ENCODE measurements at places on chromosomes 3 and 15.

- peaks cover 17% of the 10 kb centered on the region for H3K4me1 ChIP-seq
- H3K4me3 ChIP-seq, result no peak overlapping the region
- no peaks in the 10 kb centered on the region for H3K36me3 ChIP-seq
- H3K27ac ChIP-seq, result no peak overlapping the region
- H3K27me3 ChIP-seq, result no peaks in the 10 kb centered on the region
- DNase-seq, result no peak
Observed at GRCh38 chr3:122967356-122967755, 60.2 kb downstream of the SEMA5B start.

DNA sequence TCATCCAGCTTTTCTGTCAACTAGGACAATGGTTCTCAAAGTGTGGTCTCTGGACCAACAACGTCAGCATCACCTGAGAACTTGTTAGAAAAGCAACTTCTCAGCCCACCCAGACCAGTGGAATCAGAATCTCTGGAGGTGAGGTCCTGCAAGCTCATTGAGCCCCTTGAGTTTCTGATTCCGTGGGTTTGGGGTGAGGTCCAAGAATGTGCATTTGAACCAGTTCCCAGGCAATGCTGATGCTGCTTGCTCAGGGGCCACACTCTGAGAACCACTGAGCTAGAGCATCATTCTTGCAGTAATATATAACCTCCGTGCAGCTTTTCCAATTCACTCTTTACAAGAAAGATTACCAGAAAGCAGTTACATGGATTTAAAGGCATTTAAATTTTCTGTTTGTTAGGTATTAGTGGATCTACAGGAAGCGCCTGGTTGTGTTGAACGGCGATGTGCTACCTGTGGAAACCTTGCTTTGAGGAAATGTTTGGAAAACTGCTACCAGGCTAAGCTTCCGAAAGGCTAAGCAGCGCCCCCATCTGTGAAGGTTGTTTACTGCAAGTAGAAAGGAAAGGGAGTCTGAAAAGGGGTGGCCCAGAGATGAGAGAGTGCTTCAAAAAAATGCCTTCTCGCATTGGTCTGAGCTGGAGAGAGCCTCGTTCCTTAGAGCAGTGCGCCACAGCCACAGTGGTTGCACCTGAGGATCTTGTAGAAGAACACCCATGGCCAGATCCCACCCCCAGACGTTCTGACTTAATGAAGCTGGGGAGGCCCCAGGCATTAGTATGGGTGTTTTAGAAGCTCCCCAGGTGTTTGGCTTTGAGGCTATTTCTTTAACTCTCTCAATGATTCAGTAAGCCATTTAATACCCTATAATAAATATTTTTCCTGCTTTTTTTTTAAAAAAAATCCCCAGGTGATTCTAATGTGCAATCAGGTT is 50.0 kb downstream of the RLBP1 start:
- H3K4me1 ChIP-seq, result peaks cover 20% of the 10 kb centered on the region
- H3K4me3 ChIP-seq, result peak overlapping the region; percentile 32
- H3K27ac ChIP-seq, result no peak overlapping the region
- H3K27me3 ChIP-seq, result no peaks in the 10 kb centered on the region
- peaks cover 16% of the 10 kb centered on the region for H3K36me3 ChIP-seq

DNA sequence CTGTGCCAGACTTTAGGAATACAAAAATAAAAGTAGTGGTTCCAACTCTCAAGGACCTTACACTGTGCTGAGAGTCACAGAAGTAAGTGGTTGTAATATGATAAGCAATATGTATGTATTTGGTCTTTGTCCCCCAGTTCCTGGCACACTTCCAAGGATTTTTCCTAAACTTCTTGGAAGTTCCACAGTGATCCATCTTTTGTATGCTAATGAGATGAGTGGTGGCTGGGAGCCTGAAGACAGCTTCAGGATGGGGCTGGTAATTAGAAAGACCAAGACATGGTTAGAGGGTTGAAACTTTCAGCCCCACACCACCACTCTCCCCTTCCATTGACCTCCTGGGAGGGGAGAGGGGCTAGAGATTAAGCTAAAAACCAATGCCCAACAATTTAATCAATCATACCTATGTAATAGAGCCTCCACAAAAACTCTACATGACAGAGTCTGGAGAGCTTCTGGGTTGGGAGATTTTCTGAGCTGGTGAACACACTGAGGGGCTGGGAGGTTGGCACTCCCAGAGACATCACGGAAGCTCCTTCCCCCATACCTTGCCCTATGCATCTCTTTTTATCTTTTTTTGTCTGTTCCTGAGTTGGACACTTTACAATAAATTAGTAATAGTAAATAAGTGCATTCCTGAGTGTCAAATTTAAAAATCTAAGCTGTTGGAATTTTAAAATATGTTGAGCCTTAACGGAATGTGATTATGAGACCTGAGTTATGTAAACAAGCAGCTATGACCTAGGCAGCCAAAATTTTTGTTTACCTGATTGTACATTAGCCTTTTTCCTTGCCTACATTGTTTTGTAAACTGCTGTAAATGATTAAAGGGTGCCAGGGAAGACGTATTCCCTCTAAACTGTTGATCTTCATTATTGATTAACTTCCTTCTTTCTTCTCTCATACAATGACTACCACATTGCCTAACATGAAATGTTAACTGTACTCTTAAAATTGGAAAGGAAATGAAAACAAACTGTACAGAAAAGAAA is 24.3 kb downstream of the CD200R1L start:
- DNase-seq, result no peak
- no peaks in the 10 kb centered on the region for H3K4me1 ChIP-seq
- no peak overlapping the region for H3K27ac ChIP-seq
- H3K4me3 ChIP-seq, result no peak overlapping the region
- no peaks in the 10 kb centered on the region for H3K36me3 ChIP-seq

DNA sequence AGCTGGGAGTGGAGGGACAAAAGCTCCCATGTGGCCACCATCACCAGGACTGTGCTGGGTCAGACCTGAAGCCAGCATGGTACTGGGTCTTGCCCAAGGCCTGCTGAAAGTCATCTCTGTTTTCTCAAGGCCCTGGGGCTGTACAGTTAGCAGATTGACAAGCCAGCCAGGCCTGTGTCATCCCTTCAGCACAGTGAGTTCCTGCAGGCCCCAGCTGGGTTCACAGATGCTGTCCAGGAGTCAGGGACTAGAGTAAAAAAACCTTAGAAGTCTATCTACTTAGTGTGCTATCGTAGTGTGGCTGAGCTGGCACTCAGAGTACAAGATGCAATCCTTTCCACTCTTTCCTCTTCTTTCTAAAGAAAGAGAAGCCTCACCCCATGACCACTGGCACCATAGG is 246.0 kb upstream of the NAALADL2 start:
- no peak overlapping the region for H3K27ac ChIP-seq
- DNase-seq, result no peak
- no peaks in the 10 kb centered on the region for H3K4me1 ChIP-seq
- no peaks in the 10 kb centered on the region for H3K36me3 ChIP-seq
- no peak overlapping the region for H3K4me3 ChIP-seq

DNA sequence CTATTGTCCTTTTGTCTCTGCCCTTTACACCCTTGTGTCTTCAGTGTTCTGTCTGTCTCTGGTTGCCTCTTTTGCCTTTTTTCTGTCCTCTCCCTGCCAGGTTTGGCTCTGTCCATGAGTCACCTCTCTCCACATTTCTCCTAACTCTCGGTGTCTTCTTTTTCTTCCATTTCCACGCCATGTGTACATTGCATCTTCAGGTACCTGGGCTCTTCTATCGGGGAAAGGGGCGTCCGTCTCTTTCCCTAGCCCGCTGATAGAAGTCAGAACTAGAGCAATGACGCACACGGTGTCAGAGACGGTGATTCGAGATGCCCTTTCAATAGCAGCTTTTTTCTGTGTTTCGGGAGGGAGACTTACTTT is 641 bp downstream of the OPA1 start:
- peak overlapping the region; percentile 80 for H3K27ac ChIP-seq
- DNase-seq, result peak; percentile 40
- H3K4me3 ChIP-seq, result peak overlapping the region; percentile 80

DNA sequence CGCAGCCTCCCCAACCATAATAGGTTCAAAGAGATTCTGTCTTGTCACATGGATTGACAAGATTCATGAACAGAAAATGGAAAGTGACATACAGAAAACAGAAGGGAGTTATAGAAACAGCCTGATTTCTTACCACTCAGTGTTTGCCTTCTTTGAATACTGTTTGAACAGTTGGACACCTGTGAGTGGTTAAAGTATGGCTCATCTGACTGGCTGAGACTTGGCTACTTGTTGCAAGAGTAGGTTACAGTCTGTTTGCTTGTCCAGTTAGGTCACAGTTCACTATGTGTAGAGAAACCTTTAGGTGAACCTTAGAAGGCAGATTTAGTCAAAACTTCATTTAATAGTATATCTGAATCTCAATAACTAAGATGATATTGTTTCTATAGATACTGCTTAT is 1003.9 kb upstream of the EPHA6 start:
- H3K4me1 ChIP-seq, result no peaks in the 10 kb centered on the region
- H3K36me3 ChIP-seq, result no peaks in the 10 kb centered on the region
- no peaks in the 10 kb centered on the region for H3K27me3 ChIP-seq
- no peak overlapping the region for H3K27ac ChIP-seq
- no peak for DNase-seq
- H3K4me3 ChIP-seq, result no peak overlapping the region

- no peak for DNase-seq
- H3K4me1 ChIP-seq, result peaks cover 36% of the 10 kb centered on the region
- H3K27ac ChIP-seq, result peak overlapping the region; percentile 58
- H3K36me3 ChIP-seq, result no peaks in the 10 kb centered on the region
- H3K27me3 ChIP-seq, result no peaks in the 10 kb centered on the region
- H3K4me3 ChIP-seq, result no peak overlapping the region
Observed at GRCh38 chr15:41777421-41777973, 3.2 kb downstream of the MAPKBP1 start.

- no peak for DNase-seq
- no peaks in the 10 kb centered on the region for H3K4me1 ChIP-seq
- H3K36me3 ChIP-seq, result no peaks in the 10 kb centered on the region
- H3K27ac ChIP-seq, result no peak overlapping the region
- H3K4me3 ChIP-seq, result no peak overlapping the region
- H3K27me3 ChIP-seq, result no peaks in the 10 kb centered on the region
Observed at GRCh38 chr3:176798680-176799079, 398.6 kb downstream of the TBL1XR1 start.

DNA sequence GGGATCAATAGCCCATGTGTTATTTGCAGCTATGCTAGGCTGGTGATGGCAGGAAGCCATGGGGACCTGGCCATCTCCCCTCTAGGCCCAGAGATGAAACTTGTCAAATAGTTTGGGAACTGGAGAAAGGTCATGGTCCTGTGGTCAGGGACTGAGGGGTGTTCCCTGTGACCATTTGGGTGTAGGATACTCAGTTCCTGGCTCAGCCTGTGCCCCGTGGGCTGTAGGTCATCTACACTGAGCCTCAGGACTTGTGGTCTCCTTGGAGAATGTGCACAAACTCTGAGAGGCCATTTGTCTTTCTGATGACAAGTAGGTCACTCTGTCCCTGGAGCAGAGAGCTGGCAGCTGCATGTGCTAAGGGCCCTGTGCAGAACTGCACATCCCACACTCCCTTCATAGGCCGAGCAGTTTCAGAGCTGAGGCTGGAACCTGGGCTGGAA is 17.5 kb downstream of the GASK1A start:
- no peak for DNase-seq
- no peaks in the 10 kb centered on the region for H3K36me3 ChIP-seq
- no peak overlapping the region for H3K27ac ChIP-seq
- H3K4me1 ChIP-seq, result no peaks in the 10 kb centered on the region
- H3K27me3 ChIP-seq, result no peaks in the 10 kb centered on the region

DNA sequence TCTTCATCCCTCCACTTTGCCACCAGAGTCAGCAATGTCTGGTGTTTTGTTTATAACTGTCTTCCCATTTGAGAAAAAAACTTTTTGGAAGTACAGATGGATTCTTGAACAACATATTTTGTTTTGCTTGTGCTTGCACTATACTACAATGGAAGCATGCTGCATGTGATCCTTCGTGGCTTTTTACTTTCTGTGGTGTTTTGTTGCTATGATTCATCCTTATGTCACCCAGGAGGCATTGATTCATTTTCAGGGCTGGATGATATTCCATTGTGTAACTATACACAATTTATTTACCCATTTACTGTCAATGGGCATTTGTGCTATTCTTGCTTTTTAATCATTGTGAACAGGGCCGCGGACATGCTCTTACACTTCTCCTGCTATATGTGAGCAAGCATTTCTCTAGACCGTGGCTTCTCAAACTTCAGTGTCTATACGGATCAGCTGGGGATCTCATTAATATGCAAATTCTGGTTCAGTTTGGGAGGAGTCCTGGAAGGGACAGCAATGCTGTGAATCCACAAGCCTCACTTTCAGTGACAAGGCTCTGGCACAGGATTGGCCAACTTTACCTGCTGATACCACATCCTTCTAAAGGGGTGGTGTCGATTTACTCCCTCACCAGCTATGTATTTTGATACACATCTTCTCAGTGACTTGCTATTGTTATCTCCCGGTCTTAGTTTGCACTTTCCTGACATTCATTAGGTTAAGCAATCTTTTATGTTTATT is 65.9 kb downstream of the POLR2M start:
- no peak for DNase-seq
- H3K4me1 ChIP-seq, result peaks cover 8% of the 10 kb centered on the region
- no peak overlapping the region for H3K4me3 ChIP-seq
- H3K27ac ChIP-seq, result no peak overlapping the region

- no peak overlapping the region for H3K27ac ChIP-seq
- H3K4me3 ChIP-seq, result no peak overlapping the region
- no peak for DNase-seq
- H3K4me1 ChIP-seq, result peaks cover 2% of the 10 kb centered on the region
- no peaks in the 10 kb centered on the region for H3K36me3 ChIP-seq
Observed at GRCh38 chr3:42116466-42116865, 25.3 kb downstream of the TRAK1 start.

DNA sequence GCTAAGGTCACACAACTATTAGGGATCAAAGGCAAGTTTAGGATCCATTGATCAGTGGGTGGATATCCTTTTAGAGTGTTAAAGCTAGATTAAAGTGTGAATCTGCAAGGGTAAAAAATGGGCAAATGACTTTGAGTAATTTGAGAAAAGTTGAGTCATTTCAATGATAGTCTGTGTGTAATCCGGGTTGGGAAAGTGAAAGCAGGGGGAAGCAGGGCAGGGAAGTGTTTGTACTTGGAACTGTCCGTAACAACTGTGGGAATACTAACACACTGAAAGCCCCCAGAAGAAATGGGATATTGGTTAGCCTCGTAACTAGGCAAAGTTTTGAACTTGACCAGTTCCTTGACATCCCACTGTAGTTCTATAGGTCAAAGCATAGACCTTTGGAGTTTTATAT is 187.2 kb upstream of the SLITRK3 start:
- H3K4me3 ChIP-seq, result no peak overlapping the region
- H3K27me3 ChIP-seq, result no peaks in the 10 kb centered on the region
- no peaks in the 10 kb centered on the region for H3K36me3 ChIP-seq
- H3K4me1 ChIP-seq, result no peaks in the 10 kb centered on the region

DNA sequence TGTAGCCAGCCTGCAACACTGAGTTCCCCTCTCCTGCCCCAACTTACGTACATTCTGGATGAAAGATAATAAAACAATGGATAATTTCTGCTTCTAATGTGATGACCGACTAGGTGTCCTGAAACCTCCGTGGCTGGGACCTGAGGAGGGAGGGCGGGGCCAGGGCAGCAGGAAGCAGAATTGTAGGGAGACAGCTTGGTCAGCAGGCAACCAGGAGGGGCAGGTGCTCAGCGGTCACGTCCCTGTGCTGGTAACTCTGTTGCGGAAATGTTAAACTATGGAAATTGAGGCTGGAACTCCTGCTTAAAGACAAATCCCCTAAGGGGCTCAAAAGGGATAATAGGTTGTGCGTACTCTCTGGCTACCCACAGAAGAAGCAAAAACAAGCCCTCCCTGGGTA is 30.4 kb downstream of the SLC6A20 start:
- no peak overlapping the region for H3K27ac ChIP-seq
- no peaks in the 10 kb centered on the region for H3K36me3 ChIP-seq
- H3K4me1 ChIP-seq, result no peaks in the 10 kb centered on the region
- DNase-seq, result no peak
- H3K27me3 ChIP-seq, result no peaks in the 10 kb centered on the region

GRCh38 chr3:98038876-98039275 is 3.8 kb upstream of the GABRR3 start:
- H3K27me3 ChIP-seq, result no peaks in the 10 kb centered on the region
- H3K27ac ChIP-seq, result no peak overlapping the region
- H3K36me3 ChIP-seq, result no peaks in the 10 kb centered on the region
- peak overlapping the region; percentile 48 for H3K4me3 ChIP-seq

Measured in SK-N-SH (cell line).